ENCODE measurements at places on chromosomes 12 and 14.

GRCh38 chr12:105855361-105856047, 283.2 kb downstream of the NUAK1 start:
- DNase-seq = no peak

- no peak for DNase-seq
Measured at GRCh38 chr12:57047981-57048380, 1.9 kb downstream of the MYO1A start.

DNA sequence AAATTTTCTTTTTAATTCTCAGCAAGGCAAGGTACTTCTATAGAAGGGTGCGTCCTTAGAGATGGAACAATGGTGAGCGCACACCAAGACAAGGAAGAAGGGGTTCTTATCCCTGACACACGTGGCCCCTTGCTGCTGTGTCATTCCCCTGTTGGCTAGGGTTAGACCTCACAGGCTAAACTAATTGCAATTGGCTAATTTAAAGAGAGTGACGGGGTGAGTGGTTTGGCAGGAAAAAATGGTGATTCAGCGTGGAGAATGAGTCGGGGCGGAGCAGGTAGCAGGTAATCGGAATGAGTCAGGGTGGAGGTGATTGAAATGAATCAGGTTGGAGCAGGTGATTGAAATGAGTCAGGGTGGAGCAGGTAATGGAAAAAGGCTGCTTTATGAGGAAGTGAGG, 36.3 kb upstream of the HECTD1 start:
- no peak for DNase-seq

- DNase-seq = no peak
Measured at GRCh38 chr14:36845356-36846012, 183.8 kb downstream of the PAX9 start.

DNA sequence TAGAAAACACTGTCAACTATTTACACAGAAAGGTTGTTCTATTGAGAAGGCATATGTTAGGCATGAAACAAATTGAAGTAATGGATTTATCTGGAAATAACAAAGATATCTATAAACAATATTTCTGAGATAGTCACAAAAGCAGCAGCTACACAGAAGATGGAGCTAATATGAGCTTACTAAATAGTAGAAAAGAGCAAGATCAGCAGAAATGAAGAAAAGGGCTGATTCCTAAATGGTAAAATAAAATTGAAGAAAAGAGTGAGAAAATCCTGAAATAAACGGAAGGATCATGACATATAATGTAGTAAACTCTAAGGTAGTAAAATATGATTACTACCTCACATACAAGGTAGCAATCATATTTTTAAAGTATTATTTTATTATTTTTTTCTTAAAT, 1263.9 kb downstream of the FSCB start:
- DNase-seq = no peak

DNA sequence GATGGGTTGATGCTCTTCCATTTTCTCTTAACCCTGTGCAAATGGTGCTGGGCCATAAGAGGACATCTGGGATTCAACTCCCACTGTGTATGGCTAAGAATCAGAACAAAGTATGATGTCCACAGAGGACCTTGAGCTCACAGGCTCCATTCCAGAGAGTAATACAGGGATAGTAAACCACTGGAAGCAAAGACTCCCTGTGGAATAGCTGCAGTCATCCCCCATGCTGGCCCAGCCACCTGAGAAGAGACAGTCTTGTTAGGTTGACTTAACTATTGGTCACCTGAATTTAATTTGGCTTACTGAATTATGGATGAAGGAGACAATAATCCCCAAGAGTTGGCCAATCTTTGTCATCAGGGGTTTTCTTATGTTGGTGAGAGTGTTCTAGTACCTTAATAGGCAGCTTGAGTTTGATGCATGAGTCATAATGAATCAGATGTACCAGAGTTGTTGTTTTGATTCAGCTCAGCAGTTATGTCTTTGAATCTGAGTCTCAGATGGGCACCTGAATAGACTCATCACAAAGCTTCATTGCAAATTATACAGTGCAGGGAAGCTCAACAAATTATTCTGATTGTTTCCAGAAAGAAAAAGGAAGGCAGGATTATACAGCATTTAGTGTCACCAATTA, 122.7 kb downstream of the SSPN start:
- no peak for DNase-seq

- DNase-seq = no peak
Measured at GRCh38 chr12:54296393-54297099, 4.3 kb downstream of the NFE2 start.

DNA sequence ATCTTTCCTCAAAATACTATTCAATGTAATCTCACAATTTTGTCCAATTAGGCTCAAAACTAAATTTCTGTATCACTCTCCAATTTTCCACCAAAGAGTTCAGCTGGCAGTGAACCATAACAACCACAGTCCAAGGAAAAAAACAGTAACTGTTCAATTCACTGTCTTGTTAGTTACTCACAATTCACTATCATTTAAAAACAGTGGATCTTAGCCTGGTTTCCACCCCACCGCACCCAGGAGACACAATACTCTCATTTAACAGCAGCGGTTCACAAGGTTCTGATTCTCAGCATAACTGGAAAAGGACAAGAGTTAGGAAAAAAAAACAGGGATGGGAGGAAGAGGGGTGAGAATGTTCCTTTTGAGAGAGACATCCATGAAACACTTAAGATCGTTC, 40.5 kb downstream of the MED13L start:
- no peak for DNase-seq

DNA sequence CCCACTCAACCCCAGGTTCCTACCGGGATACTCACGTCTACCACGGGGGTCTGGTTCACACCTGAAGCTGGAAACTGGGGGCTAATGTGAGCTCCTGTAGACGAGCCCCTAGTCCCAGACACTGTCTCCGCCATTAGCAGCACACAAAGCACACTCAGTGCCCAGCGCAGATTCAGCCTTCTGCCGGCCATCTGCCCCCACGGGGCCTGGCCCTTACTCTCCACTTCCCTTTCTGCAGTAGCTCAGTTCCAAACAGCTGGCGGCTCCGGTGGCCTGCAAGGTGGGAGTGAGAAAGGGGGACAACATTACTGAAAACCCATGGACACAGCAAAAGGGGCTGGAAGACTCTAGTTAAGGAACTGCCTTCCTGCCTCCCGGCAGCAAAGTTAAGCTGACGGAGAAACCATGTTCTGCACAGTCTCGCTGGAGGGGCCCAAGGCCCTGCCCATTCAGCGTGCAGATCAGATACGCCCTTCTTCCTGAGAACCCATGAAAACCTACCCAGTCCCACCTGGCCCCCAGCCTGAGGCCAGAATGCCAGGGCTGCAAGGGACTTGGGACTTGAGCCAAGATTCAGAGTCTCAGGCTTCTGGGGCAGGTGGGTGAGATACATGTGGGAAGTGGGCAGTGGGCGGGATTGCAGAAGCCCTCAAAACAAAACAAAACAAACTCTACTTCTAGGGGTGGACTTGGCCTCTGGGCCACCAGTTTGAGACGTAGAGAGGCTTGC, 2.1 kb downstream of the SLC8B1 start:
- DNase-seq = no peak

- no peak for DNase-seq
Measured at GRCh38 chr12:25155022-25155576, 39.9 kb downstream of the DNAI7 start.

DNA sequence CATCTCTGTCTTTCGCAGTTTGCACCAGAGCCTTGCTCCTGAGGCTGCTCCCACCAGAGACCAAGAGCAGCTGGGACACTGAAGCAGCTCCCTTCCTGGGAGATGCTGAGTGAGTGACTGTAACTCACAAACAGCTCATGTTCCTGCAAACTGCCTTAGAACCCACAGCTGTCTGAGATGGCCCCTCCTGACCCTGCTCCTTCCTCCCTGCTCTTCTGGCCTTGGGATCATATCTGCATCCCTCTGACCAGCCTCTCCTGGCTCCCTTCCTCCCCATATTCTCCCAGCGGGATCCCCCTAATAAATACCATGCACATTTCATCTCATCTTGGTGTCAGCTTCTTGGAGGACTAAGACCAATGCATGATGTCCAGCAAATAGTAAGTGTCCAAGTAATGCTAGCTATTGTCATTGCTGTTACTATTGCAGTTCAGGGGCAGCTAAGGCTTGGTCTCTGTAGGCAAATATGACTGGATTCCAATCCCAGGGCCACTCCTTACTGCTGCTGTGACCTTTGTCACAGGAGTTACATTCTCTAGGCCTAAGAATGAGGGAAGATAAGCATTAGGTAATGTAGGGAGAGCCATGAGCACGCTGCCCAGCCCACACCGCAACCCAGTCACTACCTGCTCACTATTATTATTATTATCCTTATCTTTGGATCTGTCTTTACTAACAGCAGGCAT, 47.9 kb downstream of the SYNE3 start:
- no peak for DNase-seq

GRCh38 chr12:12520273-12520672, 42.4 kb downstream of the DUSP16 start:
- no peak for DNase-seq

DNA sequence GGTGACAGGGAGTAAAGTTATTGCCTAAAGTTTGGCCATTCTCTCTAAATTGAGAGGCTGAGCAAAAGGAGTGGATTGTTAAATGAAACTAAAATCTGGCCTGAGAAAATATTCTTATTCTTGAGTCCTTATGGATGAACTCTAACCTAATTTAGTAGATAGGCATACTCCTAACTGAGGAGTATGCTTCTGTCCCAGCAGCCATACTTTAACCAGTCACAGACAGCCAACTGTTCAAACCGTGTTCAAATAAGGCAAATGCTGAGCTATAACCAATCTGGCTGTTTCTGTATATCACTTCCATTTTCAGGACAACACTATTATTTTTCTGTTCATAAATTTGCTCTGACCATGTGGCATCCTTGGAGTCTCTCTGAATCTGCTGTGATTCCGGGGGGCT, 75.9 kb upstream of the RERGL start:
- no peak for DNase-seq

- DNase-seq = no peak
Measured at GRCh38 chr12:57019983-57020719, 3.8 kb upstream of the TAC3 start.

GRCh38 chr12:57142727-57143126, 4.7 kb downstream of the LRP1-AS start:
- DNase-seq = no peak

DNA sequence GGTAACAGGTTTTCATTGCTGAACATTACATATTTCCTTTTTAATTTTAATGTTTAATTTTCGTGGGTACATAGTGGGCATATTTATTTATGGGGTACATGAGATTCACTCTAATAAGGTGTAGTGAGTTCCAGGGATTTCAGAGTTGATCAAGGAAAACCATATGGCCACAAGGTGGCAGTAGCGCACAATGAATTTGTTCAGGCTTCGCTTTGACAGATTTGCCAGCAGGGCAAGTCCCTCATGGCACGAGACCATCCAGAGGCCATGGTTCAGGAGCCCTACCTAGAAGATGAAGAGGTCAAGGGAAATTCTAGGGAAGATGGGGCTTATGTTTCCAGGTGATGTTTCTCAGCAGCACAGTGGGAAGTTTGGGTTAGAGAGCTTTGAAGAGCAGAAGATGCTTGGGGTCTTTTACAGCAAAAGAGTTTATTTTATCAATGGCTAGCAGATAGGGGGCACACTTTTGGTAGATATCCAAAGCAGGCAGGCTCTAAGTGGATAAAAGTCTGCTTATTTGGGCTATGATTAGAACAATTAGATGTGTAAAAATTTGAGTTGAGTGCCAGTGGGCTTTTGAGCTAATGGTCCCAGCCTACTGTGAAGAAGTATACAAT, 1004.4 kb downstream of the AACS start:
- DNase-seq = no peak

DNA sequence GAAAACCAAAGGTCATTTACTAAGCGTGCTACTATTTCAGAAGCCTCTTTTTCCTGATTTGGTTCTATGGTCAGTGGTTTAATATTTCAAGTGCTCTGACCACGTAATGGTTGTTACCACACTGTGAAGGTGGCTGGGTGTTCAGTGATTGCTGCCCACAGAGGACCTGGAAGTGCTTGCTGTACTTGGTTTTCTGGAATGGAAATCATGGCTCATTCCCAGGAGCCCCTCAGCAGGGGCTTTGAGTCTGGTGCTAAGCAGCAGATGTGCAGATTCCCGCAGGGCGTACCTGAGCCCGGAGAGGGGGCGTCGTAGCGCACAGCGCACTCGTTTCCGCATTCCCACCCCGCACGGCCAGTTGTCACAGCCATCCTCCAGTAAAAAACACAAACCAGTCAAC, 50.5 kb downstream of the TRAF3 start:
- DNase-seq = no peak
